ENCODE measurements at places on chromosomes 13 and 19. TPM values are rescaled to one million over a fixed set of nuclear protein-coding genes. Genes with fewer than 3 reads are reported as not detected.

SERP2 gene
- total RNA-seq, result 8.0 TPM

FXYD7 gene
- not detected for total RNA-seq

KRTDAP gene
- not detected for total RNA-seq

CAPN12 gene
- 0.13 TPM for total RNA-seq

CNMD gene
- total RNA-seq, result not detected
